ENCODE measurements at places on chromosomes 5 and 9. TPM values are rescaled to one million over a fixed set of nuclear protein-coding genes. Genes with fewer than 3 reads are reported as not detected.
A peak's percentile ranks its signal among the peaks of the same experiment; 100 is the strongest.

- DNase-seq = no peak
Measured at GRCh38 chr9:93600504-93600903, 24.1 kb downstream of the PHF2 start.

GRCh38 chr5:175548626-175549311, 70.4 kb downstream of the SFXN1 start:
- no peak for DNase-seq

DNA sequence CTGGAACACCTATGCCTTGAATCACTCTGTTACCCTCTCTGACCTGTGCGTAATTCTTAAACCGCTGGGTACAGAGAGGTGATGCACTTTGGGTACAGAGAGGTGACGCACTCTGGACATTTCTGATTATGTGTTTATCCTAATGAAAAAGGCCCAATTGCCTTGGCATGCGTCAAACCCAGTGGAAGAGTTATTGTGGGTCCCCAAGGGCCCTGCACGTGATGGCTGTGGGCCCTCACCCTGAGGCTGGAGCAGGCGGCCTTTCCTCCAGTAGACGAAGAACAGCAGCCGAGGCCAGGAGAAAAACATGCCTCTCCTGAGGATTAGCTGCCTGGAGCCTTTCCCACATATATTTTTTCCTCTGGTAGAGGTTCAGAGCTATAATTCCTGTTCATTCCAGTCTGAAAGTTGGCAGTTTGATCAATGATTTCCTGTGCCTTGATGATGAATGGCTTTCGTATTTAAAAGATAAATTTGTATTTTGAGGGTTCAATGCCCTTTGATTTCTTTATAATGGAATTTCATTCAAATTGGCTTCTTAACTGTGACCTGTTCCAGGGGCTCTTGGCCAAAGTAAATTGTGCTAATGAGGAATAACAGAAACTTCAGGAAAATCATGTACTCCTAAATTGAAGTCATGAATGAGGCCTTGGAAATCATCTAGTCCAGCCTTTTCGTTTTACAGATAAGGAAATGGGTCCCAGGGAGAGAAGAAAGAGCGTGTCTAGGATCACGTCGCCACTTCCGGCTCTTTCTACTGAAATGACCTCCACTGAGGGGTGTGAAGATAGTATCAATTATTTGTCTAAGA, 22.8 kb downstream of the ACER2 start:
- DNase-seq = peak; percentile 26

GRCh38 chr5:5340206-5340729, 82.2 kb upstream of the ICE1 start:
- DNase-seq = peak; percentile 87

GRCh38 chr5:62720031-62720441, 141.4 kb downstream of the LRRC70 start:
- no peak for DNase-seq

The HMHB1 gene
- not detected for total RNA-seq

The TAF11L3 gene
- not detected for total RNA-seq

The ADAMTSL2 gene
- total RNA-seq = 4.0 TPM

- DNase-seq = no peak
Measured at GRCh38 chr5:78811866-78812265, 163.3 kb upstream of the LHFPL2 start.

The LVRN gene
- total RNA-seq = 1.3 TPM

The SHISAL2B gene
- total RNA-seq = not detected

DNA sequence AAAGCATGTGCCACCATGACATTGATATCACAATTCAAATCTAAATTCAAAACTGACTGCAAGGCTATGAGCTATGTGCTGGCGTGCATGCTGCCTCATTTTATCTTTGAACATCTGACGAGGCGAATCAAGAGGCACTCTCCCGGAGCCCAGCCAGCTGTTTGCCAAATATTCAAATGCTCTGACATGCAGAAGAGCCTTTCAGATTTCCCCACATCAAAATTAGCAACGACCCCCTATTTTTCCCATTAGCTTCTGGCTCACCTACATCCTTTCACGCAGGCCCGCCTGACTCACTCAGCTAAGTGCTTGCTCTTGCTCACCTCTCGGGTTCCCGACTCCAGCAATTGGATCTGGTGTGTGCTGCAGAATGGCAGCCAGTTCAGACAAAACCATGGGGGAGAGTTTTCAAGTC, 159.0 kb downstream of the NR2F1-AS1 start:
- no peak for DNase-seq

Data from psoas muscle (tissue), 8 donors.